Left hindlimb (tissue), 1 donor: ENCODE measurements at places on chromosomes 7 and 10.

GRCh38 chr7:111180338-111180737 lies 89.4 kb downstream of the LRRN3 start:
- no peak for DNase-seq

DNA sequence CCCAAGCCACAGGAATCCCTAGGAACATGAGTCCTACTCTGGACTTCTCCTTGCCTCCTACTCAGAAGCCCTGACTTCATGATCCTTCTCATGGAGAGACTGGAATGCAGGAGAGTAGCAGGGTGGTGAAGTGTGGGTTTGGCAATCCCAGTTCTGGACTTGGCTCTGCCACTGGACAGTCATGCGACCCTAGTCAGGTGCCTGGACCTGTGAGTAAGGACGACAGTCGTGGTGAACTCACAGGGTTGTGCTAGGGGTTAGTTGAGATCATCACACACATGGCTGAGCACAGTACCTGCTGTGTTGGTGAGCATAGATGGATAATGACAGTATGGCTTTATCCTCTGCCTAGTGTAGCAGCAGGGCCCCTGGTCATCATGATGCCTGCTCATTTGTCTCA lies 117.9 kb downstream of the LRRC18 start:
- DNase-seq, result no peak

DNA sequence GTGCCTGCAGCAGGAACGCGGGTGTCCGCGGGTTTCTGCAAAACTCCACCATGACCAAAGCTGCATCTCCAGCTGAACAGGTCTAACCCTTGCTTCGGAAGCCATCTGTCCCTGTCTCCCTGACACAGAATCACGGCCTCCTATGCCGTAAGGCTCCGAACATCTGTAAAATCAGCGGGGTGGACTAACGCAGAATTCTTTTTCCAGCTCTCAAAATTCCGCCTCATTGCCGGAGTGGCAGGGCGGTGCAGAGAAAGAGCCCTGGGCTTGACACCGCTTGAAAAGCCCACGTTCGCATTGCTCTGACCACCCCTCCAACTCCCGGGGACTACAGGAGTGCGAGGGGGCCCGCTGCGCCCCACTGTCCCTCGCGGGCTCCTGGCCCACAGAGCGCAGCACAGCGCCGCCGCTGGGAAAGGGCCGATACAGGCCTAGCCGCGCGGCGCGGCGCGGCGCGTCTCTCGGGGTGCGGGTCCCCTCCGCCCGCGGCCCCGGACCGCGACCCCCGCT lies 409 bp downstream of the DNMBP start:
- DNase-seq, result no peak

DNA sequence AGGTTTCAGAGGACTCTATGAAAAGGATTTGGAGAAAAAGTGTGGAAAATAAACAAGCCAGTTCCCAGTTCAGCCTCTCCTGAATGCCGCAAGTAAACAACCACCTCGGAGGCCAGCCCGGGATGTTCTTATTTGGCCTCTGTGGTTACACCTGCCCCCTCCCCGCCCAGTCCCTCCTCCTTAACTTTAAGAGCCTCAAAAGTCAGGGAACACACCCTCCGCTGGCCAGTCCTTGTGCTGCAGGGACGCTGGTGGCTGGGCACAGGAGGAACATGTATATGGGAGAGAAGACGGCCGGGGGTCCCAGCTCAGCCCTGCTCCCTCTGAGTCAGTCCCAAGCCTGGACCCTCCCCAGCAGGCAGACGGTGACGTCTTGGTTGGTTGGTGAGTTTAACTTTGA lies 6.1 kb downstream of the CHST3 start:
- DNase-seq, result no peak

DNA sequence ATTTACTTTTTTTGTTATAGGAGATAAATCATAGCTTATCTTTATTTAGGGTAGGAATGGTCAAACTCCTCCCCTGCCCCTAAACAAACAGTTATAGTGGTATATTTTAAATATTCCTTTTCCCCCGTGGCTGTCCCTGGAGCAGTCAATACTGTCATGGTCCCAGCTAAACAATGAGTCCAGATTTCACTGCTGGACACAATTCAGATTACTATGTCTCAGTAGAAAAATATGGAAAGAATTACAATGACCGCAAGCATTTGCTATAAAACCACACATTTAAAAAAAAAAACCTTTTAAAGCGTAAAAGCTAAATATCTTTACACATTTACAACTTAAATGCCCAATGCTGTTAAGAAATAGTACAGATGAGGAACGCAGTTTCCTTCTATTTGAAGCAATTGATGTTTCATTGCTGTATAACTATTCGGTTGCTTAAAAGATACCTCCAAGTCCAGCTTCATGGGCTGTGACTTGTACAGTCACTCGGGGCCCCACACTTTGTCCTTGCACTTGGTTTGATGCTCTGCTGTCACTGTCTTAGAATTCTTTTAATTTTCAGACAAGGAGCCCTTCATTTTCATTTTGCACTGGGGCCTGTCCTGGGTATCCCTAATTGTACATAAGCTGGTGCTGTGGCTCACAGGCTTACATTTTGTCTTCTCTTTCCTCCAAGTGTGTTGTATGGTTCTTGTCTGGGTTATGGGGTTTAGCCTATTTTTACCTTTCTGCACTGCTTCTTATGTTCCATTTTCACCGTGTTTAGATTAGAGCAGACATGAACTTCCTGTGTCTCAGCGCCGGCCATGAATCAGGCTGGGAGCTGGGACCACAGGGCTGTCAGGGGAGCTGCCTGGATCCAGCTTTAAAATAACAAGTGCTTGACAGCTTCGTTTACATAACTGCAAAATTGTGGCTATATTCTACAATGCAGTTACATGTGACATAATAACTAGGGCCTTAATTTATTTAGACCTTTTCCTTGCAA lies 530.2 kb upstream of the FZD8 start:
- DNase-seq, result peak; percentile 68

DNA sequence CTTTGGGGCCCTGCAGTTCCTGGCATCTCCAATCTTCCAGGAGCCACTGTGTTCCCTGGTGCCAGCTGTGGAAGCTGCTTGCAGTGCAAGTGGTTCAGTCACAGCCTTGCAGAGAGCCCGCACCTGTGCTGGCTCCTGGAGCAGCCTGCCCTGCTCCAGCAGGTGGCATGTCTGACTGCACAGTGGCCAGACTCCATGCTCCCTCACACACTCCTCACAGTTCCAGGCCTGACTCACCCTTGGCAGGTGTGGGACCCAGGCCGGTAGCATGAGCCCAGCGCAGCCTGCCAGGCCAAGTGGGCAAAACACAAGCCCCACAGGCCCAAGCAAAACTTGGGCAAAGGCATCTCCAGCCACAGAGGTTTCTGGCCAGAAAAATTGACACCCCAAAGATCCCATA lies 33.6 kb upstream of the RELN start:
- DNase-seq, result no peak

DNA sequence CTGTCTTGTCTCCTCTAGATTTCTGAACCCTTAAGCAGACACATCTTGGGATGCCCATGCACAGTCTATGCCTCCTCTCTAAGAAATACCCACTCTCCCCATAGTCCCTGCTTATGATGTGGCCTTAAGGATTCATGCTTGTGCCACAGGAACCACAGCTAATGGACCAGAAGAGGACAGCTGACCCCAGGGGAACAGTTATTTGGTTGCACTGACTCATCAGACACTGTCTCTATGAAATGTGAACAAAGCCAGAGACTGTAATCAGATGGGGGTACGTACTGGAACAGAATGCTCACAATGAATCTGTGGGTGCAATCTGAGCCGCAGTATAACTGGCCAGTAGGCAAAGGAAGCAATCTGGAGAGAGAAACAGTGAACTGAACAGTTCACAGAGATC lies 121.9 kb downstream of the USP6NL start:
- DNase-seq, result no peak

GRCh38 chr10:113329121-113329596 lies 223.7 kb upstream of the HABP2 start:
- DNase-seq, result no peak

DNA sequence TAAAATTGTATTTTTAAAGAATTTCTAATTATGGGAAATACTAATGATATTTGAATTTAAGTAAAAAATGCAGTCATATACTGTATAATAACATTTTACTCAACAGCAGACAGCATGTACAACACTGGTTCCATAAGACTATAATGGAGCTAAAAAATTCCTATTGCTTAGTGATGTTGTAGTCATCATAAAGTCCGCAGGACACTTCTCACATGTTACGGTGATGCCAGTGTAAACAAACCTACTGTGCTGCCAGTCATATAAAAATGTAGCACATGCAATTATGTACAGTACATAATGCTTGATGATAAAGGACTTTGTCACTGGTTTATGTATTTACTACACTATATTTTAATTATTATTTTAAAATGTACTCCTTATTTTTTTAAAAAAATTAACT lies 629.3 kb downstream of the IPMK start:
- no peak for DNase-seq

GRCh38 chr10:19728376-19728775 lies 87.9 kb upstream of the PLXDC2 start:
- DNase-seq, result no peak

GRCh38 chr10:86648704-86649427 lies 5.5 kb upstream of the OPN4 start:
- DNase-seq, result peak; percentile 70

- DNase-seq, result no peak
Observed at GRCh38 chr10:99977916-99978315, 31.8 kb downstream of the DNMBP start.

DNA sequence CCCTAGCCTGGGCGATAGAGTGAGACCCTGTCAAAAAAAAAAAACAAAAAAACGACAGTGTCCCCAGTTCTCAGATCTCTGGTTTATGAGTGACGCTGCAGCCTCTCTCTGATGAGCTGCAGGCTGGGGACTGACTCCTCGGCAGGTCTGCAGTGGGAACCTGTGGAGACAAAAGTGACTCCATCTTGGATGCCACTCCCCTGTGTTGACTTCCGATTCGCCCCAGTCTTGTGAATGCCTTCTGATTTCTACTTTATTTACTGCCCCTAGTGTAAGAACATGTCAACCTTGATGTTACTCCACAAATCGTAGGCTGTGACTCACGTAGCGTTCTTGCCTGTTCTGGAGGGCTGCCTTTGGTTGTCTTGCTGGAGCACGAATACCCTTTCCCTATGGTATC lies 6.2 kb downstream of the TACR2 start:
- DNase-seq, result no peak

DNA sequence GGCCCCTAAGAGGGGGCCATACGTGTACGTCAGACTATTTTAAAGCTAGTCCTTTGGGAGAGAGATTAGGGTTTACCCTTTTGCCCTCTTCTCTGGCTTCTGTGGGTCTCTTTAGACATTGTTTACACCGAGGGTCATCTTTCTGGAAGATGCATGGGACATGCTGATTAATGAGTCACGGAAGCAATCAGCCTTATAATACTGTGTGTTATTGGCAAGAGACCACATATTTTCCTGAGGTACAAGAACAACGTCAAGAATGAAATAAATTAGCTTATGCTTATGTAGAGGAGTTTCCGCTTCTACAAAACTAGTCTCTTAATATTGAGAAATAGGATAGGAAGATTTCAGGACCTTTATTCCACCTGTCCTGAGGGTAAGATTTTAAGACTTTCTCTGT lies 327.7 kb downstream of the BBS9 start:
- no peak for DNase-seq

DNA sequence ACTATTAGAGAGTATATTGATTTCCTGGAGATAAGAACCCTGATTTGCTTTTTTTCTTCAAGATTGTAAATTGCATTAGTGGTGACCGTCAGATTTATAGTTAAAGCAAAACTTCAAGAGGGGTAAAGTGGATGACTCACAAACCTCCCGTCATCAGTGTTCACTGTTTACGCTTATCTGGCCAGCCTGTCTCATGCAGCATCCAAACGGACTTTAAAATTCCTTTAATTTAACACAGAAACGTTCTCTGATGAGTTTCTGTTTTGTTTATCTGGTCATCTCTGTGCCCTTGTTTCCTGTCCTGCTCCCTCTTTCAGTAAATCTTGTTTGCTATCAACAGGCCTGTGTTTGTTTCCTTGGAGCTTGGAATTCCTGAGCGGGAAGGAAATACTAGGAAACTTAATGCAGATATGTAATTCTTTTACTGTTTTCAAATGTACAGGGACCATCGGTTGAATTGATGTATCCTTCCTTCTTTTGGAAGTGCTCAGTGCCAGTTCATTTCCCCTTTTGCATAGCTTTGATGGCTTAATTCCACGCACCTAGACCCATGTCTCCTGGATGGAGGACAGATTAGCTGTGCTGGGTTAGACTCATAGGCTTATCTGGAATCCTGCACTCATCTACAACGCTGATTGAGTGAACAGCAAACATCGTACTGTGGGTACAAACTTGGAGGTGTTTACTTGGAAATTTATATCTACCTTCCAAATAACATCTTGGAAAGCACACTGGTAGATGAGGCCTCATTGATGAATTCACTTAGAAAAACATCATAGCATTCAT lies 21.3 kb downstream of the PTPRE start:
- DNase-seq, result no peak

- DNase-seq, result no peak
Observed at GRCh38 chr10:124728830-124729661, 15.1 kb downstream of the FAM53B start.

- no peak for DNase-seq
Observed at GRCh38 chr7:151565541-151565940, 45.8 kb upstream of the RHEB start.

DNA sequence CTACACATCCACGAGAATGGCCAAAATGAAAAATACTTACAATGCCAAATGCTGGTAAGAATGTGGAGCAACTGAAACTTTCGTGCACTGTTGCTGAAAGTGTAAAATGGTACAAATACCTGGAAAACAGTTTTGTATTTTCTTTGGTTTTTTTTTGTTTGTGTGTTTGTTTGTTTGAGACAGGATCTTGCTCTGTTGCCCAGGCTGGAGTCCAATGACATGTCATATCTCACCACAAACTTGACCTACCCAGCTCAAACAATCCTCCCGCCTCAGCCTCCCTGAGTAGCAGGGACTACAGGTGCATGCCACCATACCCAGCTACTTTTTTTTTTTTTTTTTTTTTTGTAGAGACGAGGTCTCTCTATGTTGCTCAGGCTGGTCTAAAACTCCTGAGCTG lies 35.6 kb upstream of the CAV2 start:
- no peak for DNase-seq
